ENCODE measurements at places on chromosomes 13 and 19. TPM values are rescaled to one million over a fixed set of nuclear protein-coding genes. Genes with fewer than 3 reads are reported as not detected.
A peak's percentile ranks its signal among the peaks of the same experiment; 100 is the strongest.

DNA sequence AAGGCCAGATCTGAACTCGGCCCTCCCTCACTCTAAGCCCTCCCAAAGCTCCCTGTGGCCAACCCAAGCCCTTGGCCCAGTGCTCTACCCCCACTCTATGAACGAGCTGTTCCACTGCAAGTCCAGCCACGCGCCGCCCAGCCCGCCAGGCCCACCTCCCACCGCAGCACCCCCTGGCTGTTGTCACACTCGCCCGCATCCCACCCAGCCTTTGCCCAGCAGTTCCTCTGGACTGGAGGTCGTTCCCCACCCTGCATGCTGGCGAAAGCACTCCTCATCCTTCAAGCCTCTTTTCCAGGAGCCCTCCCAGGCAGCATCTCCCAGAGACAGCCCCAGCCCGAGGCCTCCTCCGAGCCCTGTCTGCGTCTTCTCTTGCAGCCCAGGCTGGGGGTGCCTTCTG, 33.1 kb upstream of the ONECUT3 start:
- no peak for DNase-seq

- no peak for DNase-seq
These were observed 56.0 kb upstream of the RGCC start for GRCh38 chr13:41401366-41401765.

DNA sequence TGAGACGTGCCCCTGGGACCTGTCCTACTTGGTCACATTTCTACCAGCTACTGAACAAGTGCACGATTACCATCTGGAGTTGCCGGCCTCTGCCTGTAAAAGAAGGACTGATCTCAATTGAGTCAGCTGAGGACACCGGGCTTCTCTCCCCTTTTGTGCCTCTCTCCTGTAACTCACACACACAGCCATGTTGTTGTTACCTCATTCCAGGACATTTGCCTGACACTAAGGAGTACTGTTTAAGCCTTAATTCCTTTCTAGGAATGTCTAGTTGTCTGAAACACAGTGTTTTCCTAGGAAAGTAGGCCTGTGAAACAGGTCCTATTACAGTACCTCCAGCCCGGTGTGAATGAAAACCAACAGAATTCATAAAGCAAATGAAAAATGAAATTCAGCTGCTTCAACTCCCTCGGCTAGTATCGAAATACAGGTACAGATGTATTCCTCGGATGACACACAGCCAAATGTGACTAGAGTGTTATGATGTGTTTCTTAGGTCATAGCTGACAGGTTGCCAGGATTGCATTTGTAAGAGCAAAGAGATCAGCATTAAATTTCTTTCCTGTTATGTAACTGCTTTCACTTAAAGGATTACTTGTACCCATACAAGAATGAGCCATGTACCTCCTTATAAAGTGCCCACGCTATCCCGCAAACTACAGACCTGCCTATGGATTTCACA, 152.0 kb upstream of the IRS2 start:
- DNase-seq: no peak

DNA sequence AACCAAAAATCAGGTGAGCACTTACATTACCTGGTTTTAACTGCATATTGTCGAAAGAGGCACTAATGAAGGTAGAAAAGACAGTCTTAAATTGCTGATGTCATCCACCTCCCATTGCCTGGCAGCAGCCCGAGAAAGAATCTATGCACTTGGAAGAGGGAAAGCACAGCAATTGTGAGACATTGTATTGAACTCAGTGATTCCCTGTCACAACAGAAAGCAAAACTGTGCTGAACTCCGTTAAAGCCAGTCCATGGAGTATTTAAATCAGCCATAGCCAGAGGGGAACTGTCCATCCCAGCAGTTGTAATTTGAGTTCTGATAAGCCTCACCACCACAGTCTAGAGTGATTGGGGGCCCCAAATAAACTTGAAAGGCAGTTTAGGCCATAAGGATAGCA, 466.6 kb upstream of the PCDH9 start:
- DNase-seq: no peak

DNA sequence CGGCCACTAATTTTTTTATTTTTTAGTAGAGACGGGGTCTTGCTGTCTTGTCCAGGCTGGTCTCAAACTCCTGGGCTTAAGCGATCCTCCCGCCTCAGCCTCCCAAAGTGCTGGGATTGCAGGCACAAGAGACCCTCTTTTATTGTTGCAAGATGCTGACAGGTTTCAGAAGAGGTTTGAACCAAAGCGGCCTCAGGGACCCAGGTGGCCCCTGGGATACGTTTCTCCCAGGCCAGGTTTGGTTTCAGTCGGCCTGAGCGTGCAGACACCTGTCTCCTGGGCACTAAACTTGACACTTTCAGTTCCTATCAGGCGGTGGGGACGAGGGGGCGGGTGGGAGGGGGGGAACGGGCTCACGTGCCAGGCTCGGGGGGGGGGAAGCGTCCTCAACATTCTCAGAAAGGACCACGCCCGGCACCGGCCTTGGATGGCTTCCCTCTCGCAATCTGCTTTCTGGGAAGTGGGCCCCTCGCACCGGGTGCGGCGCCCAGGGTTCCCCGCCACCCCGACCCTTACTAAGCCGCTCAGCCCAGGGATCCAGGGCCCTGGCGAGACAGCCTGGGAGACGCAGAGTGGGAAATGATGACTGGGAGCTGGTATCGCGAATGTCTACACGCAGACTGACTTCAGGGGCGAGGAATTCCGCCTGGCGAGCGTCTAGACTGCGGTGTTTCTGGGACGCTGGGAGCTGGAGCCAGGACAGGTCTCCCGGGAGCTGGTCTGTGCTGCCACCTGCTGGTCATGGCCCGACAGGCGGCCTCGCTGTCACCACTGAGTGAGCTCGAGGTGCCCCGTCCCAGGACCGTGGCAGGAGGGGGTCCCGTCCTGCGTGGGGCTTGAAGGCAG, 91.6 kb downstream of the GNG7 start:
- peak; percentile 97 for DNase-seq

- peak; percentile 81 for DNase-seq
These were observed 5.5 kb downstream of the CCDC124 start for GRCh38 chr19:17938092-17938845.

DNA sequence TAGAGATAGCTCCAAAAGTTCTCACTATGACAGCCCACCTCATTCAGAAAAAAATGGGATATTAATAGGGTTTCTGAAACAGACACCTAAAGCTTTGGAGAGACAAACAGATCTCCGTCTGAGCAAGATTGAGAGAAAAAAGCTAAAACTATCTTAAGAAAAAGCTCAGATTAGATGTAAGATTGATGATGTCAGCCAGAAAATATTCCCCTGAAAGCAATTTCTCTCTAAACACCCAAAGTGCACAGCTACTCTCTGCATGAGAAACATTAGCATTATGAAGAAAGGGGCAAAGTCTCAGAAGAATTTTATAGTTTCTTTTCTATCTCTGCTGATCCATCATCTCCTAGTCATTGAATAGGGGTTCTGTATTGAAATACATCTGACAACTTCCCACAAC, 148.9 kb downstream of the ZNF737 start:
- DNase-seq: no peak

- DNase-seq: no peak
These were observed 313.8 kb upstream of the SPRY2 start for GRCh38 chr13:80654638-80655249.

DNA sequence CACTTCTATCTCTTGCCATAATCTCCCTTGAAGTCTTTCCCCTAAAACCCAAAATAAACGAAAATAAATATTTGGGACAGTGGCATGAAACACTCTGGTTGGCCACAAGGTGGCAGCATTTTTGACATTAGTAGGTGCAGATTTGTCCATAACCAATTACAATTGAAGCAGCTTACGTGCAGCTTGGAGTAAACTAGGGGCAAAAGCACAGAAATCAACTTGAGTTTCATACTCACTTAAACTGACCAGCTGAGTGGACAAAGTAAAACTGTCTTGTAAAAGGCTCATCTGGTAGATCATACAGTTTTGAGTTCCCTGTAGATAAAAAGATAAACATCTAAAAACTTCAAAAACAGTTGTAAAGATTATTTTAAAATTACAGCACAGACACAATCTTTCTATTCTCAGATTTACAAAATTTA, 18.8 kb downstream of the PDCD5 start:
- DNase-seq: peak; percentile 38

- no peak for DNase-seq
These were observed 5.6 kb upstream of the GPR42 start for GRCh38 chr19:35365303-35365702.

DNA sequence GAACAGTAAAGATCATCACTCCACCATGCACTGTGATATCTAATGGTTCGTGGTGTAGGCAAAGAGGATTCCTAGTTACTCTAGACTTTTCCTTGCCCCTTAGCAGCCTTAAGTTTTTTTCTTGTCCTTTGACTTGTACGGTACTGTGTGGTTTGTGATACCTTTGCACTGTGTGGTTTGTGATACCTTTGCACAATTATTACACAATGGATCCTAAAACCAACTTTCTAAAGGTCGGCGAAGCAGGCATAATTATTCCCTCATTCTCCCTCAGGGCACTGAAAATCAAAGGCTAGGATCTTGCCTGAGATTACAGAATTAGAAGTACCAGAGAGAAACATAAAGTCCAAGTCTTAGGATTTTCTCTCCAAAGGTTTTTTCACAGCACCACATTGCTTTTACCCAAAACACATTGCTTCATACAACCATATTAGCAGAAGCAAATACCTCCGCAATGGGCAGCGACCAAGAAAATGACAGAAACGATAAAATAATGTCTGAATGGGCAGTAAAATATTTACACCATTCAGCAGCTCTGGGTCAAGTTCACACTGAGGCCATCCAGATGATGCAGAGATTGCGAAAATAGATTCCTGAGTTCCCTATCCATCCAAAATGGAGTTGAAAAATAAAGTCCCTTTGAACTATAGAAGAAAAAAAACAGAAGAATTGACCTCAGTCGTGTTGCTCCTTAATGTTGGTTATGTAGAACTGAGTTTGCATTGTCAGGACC, 106.4 kb downstream of the FGF14 start:
- no peak for DNase-seq

DNA sequence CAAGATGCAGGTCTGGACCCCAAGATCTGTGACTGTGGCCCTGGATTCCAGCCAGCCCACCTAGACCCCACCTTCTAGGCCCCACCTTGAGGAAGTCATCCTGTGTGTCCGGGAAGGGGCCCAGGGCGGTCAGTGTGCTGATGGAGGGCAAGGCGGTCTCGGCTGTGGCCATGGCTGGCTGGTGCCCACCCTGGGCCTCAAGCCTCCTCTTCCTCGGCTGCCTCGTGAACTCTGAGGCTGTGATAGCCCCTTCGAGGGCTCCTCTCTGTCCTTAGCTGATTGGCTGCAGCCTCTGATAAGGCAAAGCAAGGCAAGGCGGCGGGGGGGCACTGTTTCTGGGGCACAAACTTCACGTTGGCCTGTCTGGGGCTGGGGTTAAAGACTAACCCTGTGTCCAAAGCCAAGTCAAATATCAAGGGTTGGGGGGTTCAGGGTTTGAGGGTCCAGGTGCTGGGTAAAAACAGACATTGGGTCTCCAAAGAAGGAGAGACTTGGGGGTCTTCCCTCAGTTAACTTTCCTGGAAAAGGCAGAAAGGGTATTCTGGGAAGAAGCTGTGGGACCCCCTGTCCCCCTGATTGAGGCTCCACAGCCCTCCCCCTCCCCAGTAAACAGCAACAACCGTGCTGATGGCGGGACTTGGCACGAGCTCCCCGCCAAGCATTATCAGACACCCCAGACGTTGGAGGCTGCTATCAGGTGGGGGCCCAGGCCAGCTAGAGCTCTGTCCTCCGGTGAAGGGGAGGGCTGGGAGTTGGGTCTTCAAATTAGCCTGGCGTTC, at the start of gene KLF1:
Gene KLF1, minus strand, starts transcription at position 233 of the 779 bp plus-strand sequence. Its CDS starts 61 bp downstream, at position 172.
- DNase-seq: no peak

DNA sequence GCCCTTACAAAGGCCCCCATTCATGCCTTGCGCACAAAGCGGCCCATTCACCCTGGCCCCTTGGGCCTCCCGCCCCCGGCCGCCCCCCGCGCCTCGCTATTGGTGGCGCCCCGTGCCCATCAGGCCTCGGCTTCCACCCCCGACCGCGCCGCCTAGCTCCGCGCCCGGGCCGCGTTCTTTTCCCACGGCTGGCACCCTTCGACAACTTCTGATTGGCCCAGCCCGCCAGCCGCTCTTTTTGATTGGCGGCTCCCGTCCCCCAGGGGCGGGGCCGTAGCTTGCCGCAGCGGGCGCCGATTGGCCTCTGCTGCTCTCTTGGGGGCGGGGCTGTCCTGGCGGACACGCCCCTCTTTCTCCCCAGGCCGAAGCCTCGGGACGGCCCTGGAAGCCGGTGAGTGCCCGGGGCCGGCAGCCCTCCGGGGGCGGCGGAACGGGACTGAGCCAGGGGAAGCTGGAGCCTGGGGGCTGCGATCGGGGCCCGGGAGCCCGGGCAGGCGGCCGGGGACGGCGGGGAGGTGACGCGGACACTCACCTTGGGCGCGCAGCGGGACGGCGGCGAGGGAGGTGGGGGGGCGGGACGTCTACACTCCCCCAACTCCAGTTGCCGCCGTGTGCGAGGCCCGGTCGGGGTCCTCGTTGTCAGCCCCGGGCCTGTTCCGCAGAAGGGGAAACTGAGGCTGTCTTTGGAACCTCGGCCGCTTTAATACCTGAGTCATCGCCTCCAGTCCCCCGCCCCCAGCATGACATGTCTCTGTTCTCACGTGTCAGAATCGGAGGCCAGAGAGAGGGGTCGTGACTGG, at the start of gene MYH14:
Gene MYH14, plus strand, starts transcription at position 342 of the 800 bp plus-strand sequence. CDS start 6,744 bp downstream, outside the sequence.
- DNase-seq: peak; percentile 98

DNA sequence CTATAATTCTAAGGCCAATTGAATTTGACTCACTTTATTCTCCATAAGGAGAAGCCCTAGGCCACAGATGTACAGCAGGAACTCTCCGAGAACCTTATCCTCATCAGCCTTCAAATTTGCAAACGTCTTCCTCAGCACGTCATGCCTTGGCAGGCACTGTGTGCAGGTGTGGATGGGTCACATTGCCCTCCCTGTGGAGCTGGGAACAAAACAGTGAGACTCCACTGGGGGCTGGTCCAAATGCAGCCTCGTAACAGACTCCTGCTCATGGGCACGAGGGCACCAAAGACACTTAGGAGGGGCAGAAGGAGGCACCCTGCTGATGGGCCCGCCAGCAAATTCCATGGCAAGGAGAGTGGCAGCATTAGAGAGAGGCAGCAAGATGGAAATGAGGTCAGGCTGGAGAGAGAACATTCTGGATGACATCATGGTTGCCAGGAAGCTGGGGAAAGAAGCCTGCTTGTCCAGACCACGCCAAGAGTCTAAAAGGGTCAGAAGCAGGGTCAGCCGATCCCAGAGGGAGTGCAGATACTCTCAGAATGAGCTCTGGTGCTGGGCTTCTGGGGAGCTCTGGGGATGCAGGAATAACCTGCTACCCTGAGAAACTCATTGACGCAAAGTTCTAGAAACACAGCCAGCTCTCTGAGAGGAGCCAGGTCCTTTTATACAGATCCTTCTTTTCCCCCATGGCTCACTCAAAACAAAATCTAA, 242.2 kb downstream of the B3GLCT start:
- peak; percentile 25 for DNase-seq

DNA sequence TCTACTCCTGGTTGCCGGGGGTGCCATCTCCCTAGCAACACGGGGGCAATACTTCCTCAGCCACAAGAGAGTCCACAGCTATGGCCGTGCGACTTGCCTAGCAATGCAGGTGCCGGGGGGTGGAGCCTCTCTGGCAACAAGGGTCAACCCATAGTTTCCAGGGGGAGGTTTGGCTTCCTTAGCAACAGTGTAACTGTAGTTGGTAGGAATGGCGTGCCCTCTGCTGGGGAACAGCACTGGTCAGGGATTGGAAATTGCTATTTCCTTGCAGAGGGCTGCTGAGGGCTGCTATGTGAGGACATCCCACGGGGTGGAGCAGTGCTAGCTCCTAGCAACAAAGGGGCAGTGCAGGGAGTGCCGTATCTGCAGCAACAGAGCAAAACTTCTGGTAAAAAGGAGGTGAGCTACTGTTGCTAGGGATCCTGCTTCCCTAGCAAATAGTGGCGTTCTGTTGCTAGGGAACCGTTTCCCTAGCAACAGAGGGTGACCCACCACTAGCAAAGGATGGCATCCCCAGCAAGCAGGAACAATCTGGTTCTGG, 7.0 kb upstream of the TMC4 start:
- DNase-seq: no peak

The KLF16 gene
- total RNA-seq: 2.3 TPM

The ACTMAP gene
- total RNA-seq: 4.2 TPM

The CALR gene
- total RNA-seq: 298 TPM

Data from body of pancreas (tissue), 4 donors.